Fibroblast of skin of back (primary cell): ENCODE measurements at places on chromosomes 5 and 9.
A peak's percentile ranks its signal among the peaks of the same experiment; 100 is the strongest.

DNA sequence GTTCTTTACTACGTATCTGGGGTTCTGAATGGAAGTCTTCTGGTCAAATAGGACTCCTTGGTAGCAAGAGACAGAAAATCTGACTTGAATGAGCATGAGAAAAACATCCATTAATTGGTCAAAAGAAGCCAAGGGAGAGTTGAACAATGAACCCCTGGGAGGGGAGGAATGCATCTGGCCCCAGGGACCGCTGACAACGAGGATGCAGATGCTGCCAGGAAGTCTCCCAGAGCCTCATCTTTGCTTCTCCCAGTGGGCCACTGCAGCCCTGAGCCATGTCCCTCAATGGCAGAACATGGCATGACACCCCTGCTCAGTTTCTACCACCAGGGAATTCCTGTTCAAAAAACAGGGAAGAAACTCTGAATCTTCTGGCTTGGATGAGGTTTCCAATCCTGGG lies 50.5 kb upstream of the ICE1 start:
- DNase-seq: no peak

DNA sequence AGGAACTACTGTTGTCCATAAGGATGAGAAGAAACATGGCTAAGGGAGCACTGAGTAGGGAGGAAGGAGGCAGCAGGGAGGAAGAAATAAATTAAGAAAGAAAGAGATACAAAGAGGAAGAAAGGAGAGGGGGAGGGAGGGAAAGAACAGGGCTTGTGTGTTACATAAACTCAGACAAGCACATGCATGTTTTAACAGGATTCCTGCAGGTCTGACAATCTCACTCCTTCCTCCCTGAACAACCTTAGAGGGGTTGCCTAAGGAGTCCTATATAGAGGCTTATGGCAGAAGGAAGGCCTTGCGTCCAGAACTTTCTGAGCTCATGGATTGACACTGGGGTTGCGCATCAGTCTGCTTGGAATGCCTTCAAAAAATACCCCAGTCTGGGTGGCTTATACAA lies 4.2 kb upstream of the KCNIP1 start:
- DNase-seq: no peak

DNA sequence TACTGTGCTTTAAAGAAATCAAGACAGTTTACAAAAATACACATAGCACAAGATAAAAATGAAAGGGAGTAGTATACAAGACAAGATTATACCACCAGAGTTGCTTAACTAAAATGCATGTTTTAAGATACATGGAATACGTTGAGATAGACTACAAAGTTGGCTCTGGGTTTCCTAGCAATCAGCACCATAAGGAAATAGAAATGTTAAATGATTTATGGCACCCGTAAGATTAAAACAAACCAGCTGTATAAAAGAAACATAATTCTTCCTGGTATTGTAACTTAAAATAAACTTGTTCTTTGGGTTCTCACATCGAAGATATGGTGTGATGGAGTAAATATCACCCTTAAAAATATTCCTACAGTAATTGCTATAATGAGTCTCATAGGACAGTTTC lies 9.9 kb upstream of the CSNK1G3 start:
- DNase-seq: no peak

GRCh38 chr5:122350496-122350895 lies 38.5 kb downstream of the SNCAIP start:
- DNase-seq: no peak

- no peak for DNase-seq
Observed at GRCh38 chr9:33291031-33291397, 698 bp downstream of the NFX1 start.

DNA sequence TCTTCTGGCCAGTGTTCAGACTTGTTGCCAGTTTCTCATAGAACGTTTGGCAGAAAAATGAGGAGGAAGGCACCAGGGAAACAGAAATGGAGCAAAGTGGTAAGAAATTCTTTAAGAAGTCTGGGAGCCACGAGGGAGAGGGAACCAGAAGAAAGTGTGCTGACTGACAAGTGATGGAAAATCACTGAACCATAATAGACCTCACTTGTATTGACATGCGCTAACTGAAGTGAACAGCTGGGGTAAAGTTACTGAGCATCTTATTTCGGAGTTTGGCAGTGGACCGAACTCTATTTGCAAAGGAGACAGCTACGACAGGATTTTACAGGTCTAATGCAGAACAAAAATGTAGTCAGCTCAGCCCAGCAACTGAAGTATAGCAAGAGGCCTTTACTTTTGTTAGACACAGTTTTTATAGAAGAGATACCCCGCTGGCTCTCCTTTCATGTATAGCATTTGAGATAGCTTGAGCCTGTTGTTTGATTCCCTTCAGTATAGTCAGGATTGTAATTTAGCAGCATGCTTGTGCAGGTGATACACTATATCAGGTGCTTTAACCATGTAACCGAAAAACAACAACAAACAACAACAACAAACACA lies 53.6 kb downstream of the HMHB1 start:
- DNase-seq: no peak

- peak; percentile 37 for DNase-seq
Observed at GRCh38 chr5:169085636-169086035, 215.3 kb downstream of the SLIT3 start.

DNA sequence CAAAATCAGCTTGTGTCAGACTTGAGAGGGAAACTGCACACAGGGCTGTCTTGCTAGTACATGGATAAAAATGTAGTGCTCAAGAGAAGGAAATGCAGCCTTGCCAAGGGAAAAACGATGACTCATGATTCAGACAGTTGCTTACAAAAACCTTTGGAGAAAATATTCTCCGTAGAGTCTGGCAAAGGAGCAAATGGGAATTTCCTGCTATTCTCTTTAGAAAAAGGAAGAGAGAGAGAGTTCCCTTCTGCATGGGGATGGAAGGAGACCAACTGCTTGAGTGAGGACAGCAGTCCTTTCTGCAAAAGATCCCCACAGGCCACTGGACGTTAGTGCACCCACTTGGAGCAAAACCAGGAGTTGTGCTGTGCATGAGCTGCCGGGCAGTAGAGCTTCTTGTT lies 7.6 kb downstream of the IFNB1 start:
- peak; percentile 96 for DNase-seq

DNA sequence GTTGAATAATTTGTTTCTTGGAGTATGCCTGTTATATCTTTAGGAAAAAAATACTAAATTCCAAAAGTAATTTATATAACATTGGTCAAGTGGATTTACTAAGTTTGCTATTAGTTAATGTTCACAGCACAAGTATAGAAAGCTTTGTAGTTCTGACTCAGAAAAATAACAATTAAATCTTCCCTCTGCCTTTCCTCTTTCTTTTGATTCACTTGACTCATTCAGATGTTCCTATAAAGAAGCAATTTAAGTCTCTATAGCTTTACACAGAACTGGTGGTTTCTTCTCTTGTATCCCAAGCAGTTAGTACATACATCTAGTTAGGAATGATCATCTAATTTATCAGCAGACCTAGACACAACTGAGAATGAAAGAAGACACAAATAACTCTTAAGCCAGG lies 4.5 kb upstream of the CDC42SE2 start:
- DNase-seq: peak; percentile 24

- peak; percentile 32 for DNase-seq
Observed at GRCh38 chr5:66963559-66963971, 233.0 kb downstream of the CD180 start.

GRCh38 chr5:163574472-163575440 lies 69.3 kb downstream of the MAT2B start:
- no peak for DNase-seq
